RCC 7860 (cell line): ENCODE measurements at places on chromosomes 1 and 21.

DNA sequence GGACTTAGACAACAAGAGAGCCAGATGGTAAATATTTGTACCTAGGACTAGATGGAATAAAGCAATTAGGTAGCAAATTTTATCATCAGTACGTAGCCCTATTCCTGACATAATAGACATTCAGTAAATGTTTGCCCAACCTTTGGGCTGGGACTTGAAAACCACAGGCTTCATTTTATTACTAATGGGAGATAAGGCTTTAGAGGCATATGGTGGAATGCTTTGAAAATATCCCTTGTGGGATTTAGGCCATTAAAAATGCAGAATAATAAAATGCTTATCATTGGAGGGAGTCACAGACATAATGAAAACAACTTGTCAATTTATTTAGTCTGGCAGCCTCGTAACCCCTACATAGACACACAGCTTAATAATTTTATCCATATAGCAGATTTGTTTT lies 296.1 kb upstream of the SPAG17 start:
- no peak for DNase-seq

DNA sequence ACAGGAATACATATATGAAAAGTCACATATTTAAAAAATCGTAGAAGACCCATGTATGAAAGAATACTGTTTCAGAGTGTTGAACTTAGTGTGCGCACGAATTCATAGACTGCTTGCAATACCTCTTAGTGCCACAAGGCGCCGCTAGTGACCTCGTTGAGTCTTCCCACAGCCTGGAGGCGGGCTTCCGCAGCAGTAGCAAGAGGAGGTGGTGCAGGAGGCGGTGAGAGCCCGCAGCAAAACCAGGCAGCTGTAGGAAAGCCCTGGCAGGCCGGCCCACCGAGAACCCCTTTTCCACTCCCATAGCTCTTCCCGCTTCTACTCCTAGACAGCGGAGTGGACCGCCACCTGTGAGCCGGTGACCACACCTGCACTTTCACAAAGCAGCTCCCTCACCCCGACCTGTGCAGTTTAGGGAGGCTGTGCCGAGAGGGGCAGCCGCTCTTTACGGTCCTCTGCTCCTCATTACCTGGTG lies 23.5 kb downstream of the MTARC1 start:
- DNase-seq, result peak; percentile 71

DNA sequence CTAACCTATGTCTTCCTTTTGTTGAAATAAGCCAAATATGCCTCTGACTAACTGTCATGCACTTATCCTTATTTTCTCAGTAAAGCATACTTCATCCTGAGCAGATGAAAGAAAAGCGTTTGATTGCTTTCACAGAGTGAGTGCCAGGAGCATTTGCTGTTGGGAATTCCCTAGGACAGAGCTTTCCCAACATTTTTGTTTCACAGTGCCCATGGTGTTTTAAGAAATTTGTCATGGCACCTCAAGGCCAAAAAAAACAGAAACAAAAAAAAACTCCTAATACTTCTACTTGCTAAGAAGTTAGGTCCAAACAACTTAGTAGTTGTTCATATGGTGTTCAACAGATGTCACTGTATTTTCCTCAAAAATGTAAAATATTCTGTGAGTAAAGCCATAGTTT lies 120.8 kb upstream of the BMP8A start:
- no peak for DNase-seq

- DNase-seq, result peak; percentile 76
Observed at GRCh38 chr1:26181586-26182382, 4.5 kb downstream of the CNKSR1 start.

GRCh38 chr1:159897962-159898361 lies 2.0 kb downstream of the CFAP45 start:
- no peak for DNase-seq

GRCh38 chr1:39102537-39103327 lies 76.6 kb downstream of the NDUFS5 start:
- DNase-seq, result peak; percentile 72

GRCh38 chr21:46622226-46622625 lies 13.2 kb upstream of the PRMT2 start:
- DNase-seq, result no peak

GRCh38 chr1:26786437-26787380 lies 1.0 kb upstream of the PIGV start:
- DNase-seq, result peak; percentile 80

DNA sequence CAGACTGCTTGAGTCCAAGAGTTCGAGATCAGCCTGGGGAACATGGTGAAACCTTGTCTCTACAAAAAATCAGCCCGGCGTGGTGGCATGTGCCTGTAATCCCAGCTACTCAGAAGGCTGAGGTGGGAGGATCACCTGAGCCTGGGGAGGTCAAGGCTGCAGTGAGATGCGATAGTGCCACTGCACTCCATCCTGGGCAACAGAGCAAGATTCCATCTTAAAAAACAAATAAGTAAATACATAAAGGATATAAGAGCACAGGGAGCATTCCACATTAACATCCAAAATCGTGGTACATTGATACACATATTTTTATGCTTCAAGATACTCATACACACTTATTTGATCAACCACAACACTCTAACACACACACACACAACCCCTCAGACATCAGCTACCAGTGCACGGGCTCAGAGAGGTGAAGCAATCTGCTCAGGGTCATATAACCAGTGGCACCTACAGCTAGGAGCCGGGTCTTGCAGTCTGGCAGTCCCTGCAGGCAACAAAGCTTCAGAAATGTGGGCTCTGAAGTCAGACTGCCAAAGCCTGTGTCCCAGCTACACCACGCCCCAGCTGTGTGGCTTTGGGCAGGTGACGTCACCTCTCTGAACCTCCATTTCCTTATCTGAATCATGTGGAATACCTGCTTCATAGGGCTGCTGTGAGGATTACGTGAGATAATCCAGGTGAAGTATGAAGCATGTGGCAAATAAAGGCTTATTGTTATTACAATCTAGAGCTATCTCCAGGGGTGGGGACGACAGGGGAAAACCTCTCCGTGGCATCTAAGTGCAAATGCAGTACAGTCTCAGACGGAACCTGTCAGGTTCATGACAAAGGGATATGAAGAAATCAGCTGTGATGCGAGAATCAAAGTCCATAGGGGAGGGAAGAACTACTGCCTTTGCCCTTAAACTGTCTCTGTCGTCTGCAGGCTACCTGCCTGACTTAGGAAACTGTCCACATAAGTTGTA lies 4.8 kb upstream of the CRYBG2 start:
- DNase-seq, result peak; percentile 40

GRCh38 chr1:3992746-3993145 lies 92.7 kb upstream of the C1orf174 start:
- DNase-seq, result no peak

DNA sequence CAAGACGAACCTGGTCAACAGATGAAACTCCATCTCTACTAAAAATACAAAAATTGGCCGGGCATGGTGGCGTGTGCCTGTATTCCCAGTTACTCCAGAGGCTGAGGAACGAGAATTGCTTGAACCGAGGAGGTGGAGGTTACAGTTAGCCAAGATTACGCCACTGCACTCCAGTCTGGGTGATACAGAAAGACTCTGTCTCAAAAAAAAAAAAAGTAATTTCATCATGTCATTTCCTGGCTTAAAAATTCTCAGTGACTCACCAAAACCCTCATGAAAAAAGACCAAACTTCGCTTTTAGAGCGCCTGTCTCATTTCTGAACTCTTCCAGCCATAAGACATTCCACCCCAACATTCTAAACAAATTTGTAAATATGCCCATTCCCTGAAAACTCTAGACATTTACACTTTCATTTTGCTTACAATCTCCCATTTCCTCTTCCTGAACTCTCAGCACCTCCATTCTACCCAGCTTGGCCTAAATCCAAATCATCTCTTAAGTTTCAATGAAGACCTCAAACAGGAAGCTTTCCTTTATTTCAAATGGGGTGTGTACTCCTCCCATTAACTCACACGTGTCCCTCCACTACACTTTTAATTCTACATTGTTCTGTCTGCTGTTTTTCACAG lies 50.5 kb upstream of the PRRC2C start:
- peak; percentile 77 for DNase-seq

DNA sequence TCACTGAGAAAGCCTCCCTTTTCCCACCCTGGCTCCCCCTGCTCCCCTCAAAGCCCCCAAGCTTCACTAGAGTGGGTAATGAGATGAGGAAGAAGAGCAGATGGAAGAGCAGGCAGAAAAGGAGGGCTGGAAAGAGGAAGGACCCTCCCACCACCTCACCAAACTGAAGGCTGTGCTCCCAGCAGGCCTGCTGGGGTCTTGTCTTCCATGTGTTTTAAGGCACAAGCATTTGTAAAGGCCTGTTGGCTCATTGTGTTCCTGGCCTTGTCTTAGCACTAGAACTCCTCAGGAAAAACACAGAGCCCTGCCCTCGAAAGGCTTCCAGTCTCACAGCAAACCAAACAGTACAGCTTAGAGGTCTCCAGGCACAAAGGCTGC lies 51.5 kb downstream of the TOMM20 start:
- DNase-seq, result no peak

GRCh38 chr1:97314685-97315084 lies 593.1 kb downstream of the PTBP2 start:
- DNase-seq, result no peak

DNA sequence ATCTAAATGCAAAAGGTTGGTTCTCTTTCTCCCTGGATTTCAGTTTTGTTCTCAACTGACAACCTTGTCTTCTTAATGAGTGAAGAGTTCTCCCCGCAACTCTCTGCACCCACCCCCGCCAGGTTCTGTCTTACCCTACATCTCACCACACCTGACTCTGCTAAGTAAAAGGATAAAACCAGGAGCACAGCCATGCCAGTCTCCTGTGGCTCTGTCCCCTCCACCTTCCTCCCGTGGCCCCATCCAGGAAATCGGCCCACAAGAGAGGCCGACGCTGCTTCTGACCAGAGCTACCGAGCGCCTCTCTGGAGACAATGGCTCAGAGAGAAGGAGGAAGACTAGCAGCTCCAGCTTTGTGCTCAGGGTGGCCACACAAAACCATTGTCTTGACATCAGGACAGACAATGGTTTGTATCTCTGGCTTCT lies 72.2 kb downstream of the PLEKHA6 start:
- DNase-seq, result no peak

DNA sequence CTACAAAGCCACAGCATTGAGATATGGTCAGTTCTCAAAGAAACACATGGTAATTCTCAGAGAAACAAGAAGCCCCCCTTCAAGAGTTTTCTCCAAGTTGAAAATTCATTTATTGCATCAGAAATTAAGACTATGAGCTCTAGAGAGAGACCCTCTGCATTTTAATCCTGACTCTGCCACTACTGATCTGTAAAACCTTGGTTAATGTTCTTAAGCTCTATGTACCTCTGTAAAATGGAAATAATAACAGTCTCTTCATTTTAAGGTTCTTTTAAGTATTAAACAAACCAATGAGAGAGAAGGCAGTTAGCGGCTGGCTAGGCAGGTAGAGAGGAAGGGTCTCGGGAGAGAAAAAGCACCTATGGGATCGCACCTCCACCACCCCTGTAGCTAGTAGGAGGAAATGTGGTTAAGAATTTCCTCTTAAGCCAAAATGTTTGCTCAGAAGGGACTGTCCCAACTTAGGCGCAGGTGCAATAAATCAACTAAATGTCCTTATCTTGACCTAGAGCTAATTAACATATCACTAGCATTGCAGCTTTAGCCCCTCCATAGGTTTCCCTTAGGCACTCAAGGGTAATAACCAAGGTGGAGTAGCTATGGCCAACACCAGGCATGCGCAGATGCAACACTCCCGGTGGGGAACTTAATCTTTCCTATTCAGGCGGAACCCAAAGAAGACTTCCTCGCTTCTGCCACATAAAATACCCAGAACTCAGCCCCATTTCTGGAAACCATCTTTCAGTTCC lies 1685.4 kb downstream of the MRPL39 start:
- no peak for DNase-seq

DNA sequence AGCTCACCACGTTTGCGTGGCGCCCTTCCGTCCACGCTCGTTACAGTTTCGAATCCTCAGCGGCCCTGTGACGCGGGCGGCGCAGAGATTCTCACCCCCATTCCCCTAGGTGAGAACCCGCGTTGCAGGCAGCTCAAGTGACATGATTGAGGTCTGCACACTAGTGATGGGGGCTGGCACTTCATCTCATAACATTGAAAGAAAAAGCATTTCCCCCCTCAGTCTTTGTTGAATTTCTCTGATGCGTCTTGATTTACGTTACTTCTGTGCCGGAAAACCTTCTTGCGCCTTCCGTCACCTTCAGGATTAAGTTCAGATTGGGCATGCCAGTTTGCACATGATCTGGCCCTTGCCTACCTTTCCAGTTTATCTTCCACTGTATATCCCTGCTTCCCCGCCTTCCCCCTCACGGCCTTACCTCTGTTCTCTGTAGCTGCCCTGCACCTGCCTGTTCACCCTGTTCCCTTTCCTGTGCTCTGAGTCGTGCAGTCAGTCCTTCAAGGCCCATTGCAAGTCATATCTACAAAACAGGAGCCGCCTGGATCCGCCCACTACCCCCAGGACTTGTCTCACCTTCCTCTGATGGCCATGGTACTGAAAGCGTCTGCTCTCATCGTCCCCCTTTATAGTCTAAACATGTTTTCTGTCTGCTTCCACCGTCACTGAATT lies 1.1 kb downstream of the CTPS1 start:
- DNase-seq, result peak; percentile 59

- no peak for DNase-seq
Observed at GRCh38 chr1:238161955-238162354, 271.2 kb upstream of the ZP4 start.

GRCh38 chr1:150749720-150750311 lies 15.8 kb downstream of the CTSS start:
- no peak for DNase-seq

DNA sequence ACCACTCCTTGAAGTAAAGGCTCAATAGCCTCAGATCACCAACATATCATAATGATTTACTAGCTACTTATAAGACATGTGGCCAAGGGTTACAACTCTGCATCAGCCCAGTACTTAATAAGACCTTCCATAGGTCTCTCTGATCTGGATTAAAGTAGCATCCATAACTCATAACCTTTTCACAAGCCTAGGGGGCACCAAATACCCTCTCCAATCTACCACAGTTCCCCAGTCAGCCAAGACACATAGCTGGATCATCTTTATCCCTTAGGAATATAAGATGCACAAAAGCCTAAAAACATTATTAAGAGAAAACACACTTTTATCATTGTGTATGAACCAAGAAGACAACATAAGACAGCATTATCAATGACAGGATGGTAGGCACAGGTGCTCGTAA lies 22.1 kb downstream of the SSX2IP start:
- no peak for DNase-seq

DNA sequence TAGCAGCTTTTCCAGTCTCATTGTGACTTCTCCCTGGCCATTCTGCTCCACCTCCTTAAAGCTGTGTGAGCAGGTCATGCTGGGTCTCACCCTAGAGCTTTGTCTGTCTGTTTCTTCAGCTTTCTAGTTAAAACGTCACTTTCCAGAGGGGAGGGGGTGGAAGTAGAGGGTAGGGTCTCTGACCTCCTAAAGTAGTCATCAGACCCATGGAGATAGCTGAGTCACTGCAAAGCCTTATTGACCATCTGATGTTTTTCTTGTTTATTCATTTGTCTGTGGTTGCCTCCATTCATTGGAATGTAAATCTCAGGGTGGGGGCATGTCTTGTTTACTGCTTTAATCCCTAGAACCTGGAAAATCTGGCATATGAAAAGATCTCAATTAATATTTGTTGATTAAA lies 52.7 kb downstream of the ELF3 start:
- no peak for DNase-seq

- DNase-seq, result no peak
Observed at GRCh38 chr1:159250638-159251216, 46.1 kb downstream of the ACKR1 start.
